ENCODE measurements at places on chromosomes 7 and 10. TPM values are rescaled to one million over a fixed set of nuclear protein-coding genes. Genes with fewer than 3 reads are reported as not detected.

The CALHM3 gene
- 13.1 TPM for total RNA-seq

The KLF14 gene
- total RNA-seq = not detected

The HOXA10 gene
- total RNA-seq = not detected

The TMEM236 gene
- 0.20 TPM for total RNA-seq

The ANKRD22 gene
- 4.9 TPM for total RNA-seq

DNA sequence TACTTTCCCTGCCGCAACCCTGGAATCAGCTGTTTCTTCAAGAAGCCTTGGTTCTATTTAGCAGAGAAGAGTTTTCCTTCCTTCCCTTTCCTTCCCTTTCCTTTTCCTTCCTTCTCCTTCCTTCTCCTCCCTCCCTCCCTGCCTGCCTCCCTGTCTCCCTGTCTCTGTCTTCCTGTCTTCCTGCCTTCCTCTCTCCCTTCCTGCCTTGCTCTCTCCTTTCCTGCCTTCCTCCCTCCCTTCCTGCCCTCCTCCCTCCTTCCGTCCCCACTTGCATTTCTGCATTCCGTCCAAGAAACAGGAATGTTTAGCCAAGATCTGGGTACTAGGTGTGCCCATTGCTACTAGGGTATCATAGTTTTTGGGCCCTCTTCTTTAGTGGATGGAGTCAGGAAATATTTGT, 21.9 kb downstream of the SND1 start:
- no peak for DNase-seq

GRCh38 chr10:104449391-104449790, 95.8 kb downstream of the CFAP58 start:
- DNase-seq = no peak

DNA sequence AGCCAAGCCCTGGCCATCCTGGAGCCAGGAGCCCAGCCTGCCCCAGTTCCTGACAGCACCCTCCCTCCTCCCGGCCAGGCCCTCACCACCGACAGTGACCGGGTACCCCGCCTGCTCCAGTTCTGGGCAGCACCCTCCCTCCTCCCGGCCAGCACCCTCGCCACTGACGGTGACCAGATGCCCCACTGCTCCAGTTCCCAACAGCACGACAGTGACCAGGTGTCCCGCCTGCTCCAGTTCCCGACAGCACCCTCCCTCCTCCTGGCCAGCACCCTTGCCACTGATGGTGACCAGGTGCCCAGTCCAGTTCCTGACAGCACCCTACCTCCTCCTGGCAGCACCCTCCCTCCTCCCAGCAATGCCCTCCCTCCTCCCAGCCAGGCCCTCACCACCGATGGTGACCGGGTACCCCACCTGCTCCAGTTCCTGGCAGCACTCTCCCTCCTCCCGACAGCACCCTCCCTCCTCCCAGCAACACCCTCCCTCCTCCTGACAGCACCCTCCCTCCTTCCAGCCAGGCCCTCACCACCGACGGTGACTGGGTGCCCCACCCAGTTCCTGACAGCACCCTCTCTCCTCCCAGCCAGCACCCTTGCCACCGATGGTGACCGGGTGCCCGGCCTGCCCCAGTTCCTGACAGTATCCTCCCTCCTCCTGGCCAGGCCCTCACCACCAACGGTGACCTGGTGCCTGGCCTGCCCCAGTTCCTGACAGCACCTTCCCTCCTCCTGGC, 40.3 kb downstream of the VIPR2 start:
- no peak for DNase-seq

DNA sequence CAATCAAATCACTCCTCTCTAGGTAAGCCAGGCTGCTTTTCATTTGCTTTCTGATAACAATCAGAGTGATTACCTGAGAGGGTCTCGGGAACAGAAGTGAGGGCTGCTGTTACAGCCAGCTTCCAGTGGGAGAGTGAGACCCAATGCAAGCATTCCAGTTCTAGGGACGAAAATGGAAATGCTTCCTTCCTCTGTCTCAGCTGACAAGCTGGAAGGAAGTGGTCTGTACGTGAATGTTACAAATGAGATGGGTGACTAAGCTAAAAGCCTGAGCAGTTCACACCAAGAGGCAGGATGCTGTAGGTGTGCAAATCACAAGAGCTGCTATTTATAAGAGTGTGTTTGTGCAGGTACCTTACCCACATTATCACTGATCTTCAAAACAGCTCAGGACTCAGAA, 772.4 kb downstream of the GRID1 start:
- DNase-seq = no peak
